ENCODE measurements at places on chromosomes 3 and 15.

GRCh38 chr3:118304557-118304956 lies 730.1 kb downstream of the IGSF11 start:
- no peak for DNase-seq

- no peak for DNase-seq
These were observed 37.0 kb upstream of the LMCD1 start for GRCh38 chr3:8464668-8465067.

- no peak for DNase-seq
These were observed 218.6 kb downstream of the TBC1D2B start for GRCh38 chr15:77858792-77859490.

DNA sequence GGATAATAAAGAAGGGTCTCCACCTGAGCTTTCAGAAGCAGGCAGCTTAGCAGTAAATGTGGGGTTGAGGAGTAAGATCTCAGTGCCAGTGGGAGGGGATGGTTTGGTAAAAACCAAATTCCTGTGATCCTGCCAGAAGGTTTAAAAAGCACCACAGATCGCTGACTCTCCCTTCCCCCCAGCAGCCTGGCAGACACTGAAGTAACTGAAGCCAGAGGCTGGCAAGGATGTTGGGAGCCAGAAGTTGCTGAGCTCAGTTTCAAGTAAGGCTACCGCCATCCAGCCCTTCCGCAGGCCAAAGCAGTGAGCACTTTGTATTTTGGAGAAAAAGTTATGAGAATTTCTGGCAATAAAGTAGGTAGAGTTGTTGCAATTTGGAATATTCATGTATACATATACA lies 246.4 kb downstream of the ZNF621 start:
- DNase-seq, result no peak

- DNase-seq, result no peak
These were observed 143.5 kb upstream of the SOX2 start for GRCh38 chr3:181568248-181568647.

DNA sequence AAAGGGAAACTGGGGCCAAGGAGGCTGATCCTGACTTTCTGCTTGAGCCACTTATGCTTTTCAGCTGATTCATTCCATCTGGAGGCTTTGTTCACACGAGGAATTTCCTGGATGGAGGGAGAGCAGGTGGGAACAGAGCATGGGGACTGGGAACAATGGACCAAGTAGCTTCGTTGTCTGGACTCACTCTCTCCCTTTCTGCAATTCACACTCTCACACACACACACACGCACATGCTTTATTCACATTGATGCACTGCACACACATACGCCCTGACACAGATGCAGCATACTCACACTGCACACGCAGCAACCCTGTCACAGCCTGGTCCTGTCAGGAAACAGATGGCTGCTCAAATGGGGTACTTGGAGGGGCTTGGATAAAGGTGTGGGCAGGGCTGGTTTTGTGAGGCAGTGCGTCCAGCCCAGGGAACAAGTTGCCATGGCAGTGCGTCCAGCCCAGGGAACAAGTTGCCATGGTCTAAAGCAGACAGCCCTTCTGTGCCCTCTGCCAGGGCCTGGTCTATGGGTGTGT lies 19.8 kb upstream of the CHCHD6 start:
- no peak for DNase-seq

DNA sequence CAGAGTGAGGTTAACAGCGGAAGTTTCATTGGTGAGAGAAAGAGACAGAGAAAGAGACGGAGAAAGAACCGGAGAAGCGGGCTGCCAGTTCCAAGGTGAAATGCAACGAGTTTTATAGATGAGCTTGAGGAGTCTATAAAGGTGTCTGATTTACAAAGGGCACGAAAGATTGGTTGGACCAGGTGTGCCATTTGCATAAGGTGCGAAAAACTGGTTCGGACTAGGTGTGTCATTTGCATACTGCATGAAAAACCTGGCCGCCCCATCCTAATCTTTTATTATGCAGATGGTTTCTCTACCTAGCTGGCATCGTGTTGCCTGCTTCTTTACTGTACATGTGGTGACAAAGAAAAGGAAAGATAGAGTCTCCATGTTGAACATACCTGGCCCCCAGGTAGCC lies 253.8 kb upstream of the IGF1R start:
- DNase-seq, result no peak

DNA sequence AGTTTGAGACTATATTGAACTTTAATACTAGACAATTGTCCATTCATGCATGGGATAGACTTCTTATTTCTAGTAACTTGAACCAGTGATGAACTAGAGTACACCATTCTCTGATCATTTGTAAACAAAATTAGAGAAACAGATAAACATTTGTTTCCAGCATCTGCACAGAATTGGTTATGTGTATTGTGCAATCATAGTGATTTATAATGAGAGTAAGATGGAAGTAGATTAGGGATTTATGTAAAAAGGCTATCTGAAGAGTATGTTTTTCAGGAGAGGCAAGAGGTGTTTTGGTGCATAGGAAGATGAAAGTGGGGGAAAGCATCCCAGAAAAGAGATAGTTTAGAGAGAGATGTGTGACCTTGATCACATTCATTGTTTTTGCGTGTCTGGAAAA lies 695.0 kb downstream of the SQOR start:
- DNase-seq, result no peak

DNA sequence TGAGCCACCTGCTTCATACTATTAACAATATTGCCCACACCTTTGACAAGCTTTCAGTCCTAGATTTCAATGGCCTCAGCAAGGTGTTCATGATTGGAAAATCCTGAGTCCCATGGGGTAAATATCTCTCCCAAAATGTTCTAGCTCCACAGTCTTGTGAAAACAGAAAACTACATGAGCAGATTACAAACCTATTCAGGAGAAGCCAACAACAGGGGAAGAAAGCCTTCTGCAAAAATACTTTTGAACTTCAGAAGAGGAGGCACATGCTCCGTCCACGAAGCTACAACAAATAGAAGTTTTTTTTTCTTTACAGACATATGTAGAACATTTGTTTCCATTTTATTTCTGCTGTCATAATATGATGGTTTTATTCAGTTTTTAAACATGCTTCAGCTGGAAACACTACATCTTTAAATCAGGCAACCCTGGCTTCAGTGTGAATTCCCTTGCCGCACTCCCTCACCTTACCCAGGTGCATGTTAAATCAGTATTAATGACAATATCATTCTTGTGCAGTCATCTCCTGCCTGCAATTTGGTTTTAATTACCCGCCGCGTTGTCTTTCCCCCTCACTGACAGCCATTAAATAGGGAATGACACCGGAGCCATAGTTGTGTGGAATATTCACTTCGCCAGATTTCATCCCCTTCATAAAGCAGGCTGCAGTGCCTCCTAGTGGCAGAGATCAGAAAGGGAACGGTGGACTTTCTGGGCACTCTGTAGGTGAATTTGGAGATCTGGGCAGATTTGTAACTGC lies 725.5 kb upstream of the ARRDC4 start:
- peak; percentile 57 for DNase-seq

- DNase-seq, result no peak
These were observed 890.9 kb downstream of the GBE1 start for GRCh38 chr3:80870476-80871041.

DNA sequence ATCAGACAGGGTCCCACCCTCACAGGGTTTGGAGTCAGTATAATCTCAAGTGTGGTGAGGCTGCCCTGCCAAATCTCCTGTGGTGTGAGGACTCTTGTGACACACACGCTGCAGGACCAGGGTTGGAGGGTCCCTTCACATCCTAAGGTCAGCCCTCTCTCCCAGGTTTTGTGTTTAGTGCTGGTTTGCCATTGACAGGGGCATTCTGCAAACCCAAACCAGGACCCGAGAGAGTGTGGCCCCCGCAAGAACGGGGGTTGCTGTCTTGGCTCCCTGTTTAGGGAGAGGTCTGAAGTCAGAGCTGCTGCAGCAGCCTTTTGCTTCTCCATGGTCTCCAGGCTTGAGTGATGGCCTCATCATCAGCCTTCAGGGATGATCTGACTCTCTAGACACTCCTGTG lies 14.7 kb downstream of the FAM107A start:
- no peak for DNase-seq

DNA sequence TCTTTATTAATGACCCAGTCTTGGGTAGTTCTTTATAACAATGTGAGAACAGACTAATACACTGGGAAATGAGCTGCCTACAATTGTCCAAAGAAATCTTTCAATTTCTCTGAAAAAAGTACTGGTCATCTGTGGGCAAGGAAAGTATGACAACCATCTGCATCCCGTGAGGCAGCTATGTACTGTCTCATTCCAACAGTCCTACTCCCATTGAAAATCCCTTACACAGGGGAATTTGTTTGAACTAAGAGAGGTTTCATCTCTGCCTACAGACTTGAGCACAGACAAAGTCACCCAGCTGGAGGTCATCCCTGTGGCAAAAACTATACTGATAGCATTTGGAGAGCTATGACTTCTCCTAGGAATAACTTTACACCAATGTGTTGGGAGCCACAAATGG lies 27.1 kb downstream of the SHC4 start:
- DNase-seq, result peak; percentile 52

- no peak for DNase-seq
These were observed 48.4 kb downstream of the KLF13 start for GRCh38 chr15:31374986-31375385.

DNA sequence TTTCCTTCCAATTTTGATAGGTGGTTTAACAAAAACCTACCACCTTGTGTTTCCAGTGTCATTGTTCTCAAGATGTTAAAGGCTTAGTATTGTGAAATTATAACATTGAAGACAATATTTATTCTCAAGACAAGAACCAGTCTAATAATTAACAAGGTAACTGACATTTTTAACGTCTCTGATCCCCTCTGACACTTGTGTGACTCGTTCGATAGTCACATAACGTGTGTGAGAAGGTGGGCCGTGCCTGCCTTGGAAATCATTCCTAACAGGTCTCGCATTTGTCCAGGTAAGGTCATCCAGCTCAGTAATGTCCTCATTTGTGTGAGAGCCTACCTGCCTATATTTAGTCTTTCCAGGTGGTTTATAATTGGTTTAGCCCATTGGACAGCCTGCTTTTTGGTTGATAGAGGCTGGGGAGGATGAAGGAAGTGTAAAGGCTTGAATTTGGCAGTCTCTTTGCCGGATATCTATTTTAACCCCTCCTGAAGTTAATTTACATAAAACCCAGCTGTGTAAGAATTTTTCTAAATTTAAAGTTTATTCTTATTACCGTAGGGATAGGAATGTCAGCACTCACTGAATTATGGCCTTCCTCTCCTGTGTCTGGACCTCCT lies 94.4 kb downstream of the AKAP13 start:
- no peak for DNase-seq

DNA sequence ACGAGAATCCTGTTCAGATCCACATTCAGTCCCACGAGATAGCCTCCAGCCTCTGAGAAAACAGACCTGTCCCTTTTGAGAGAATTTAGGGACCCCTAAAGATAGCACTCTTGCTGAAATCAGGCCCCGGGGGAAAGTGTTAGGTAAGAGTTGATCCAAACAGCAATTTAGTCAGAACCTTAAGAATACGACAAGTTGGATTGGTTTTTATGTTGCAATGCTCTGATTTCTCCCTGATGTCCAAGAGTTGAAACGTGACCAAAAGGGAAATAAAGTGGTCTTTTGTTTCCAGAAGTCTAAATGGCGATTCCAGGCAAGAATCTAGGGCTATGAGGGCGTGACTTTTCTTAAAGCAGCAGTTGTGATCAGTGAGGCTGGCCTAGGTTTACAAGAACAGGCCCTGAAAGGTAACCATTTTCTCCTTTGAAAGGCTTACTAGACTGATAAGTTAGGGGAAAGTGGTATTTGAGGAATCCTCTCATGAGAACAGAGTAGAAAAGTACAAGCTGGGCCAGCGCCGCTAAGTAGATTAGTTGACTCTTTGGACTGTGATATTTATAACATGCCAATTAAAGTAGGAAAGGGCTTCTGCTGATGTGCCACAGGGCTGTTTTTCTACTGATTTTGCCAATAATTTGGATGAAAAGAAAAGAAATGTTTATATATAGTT lies 4.9 kb downstream of the MAN2A2 start:
- DNase-seq, result no peak

- no peak for DNase-seq
These were observed 218.4 kb upstream of the LINGO1 start for GRCh38 chr15:77851086-77851485.

DNA sequence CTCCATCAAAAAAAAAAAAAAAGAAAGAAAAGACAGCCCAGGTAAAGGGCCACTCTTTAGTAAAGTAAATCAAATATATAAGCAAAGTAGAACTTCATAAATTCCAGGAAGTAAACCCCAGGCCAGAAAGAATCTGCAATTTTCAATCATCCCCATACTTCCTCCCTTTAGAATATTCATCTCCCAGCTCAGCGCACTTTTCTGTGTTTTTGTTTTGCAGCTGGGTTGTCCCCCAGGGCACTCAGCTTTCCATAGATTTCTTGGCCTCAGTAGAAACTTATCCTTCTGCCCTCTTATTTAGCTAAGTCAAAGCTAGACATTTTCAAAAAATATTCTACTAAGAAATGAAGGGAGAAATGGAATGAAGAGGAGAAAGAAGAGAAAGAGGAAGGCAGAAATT lies 24.0 kb upstream of the SPRED1 start:
- DNase-seq, result no peak

DNA sequence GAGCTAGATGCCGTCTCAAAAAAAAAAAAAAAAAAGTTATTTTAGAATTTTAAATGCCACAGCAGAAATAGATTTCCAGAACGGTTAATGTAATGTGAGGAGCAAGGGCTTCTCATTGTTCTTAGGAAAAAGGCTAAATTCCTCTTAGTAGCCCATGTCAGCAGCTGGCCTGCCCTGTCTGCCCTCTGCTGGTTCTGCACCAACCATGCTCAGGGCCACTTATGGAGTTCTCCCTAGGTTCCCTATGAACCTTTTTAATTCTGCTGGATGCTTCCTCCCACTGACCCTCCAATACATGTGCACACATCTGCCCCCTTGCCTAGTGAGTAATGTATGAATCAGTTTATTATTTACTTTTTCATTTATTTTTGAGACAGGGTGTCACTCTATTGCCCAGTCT lies 32.2 kb upstream of the DPPA4 start:
- DNase-seq, result no peak

DNA sequence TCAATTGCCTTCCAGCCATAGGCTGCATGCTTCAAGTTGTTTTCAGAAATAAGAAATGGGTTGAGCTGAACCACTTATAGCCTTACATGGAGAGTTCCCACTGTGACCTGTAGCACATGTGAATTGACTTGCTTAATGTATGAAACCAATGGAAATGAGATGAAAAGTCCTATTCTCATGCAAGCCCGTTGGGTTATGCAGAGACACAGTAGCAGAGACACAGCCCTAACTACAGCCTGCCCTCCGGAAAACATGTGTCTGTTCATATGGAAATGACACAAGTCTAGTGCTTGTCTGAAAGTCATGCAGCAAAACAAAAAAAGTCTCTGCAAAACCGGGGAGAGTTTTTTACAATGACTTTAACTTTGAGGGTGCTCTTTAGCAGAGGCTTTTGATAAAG lies 14.5 kb downstream of the HIGD2B start:
- DNase-seq, result no peak

GRCh38 chr3:129409541-129409940 lies 18.9 kb downstream of the EFCAB12 start:
- DNase-seq, result peak; percentile 76

DNA sequence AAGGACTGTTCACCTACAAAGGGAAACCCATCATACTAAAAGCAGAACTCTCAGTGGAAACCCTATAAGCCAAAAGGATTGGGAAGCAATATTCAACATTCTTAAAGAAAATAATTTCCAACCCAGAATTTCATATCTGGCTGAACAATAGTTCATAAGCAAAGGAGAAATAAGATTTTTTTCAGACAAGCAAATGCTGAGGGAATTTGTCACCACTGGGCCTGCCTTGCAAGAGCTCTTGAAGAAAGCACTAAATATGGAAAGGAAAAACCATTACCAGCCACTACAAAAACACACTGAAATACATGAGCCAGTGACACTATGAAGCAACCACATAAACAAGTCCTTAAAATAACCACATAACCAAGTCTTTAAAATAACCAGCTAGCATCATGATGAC lies 28.9 kb upstream of the DCBLD2 start:
- no peak for DNase-seq

All from fibroblast of villous mesenchyme (primary cell).